Choroid plexus epithelial cell (primary cell): ENCODE measurements at places on chromosomes 12 and 14.
A peak's percentile ranks its signal among the peaks of the same experiment; 100 is the strongest.

GRCh38 chr14:65854215-65854614 lies 441.7 kb downstream of the FUT8 start:
- DNase-seq, result no peak

DNA sequence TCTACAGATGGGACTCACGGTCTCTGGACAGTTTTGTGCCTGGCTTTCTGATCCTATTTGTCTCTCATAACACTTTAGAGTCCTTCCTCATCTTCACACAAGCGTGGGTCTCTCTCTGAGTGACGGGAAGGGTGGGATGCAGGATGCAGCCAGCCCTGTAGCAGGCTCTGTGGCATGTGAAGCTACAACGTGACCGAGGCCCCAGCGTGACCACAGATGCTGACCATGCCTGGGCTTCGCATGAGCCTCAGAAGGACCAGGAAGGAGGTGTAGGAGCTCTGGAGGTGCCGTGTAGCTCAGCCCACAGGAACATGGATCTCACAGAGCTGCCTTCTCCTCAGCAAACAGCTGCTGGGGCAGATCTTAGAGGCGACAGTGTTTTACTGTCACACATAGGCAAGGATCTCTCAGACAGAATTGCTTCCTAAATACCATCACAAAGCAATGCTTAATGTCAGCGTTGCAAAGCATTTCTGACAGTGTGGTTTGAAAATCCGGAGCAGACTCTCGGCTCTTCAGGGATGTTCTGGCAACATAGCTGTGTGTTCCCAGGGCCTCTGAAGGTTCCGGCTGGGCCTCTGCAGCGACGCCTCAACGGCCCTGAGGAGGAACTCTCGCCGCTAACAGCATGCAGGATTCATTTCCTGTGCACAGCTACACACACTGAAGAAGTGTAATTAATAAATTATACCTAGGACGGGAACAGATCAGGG lies 21.9 kb downstream of the ANKLE2 start:
- DNase-seq, result no peak

GRCh38 chr14:26621364-26621763 lies 23.5 kb upstream of the NOVA1 start:
- DNase-seq, result no peak

- DNase-seq, result no peak
Observed at GRCh38 chr14:89486961-89487360, 69.9 kb upstream of the FOXN3 start.

- no peak for DNase-seq
Observed at GRCh38 chr14:104229534-104230055, 91.2 kb downstream of the KIF26A start.

DNA sequence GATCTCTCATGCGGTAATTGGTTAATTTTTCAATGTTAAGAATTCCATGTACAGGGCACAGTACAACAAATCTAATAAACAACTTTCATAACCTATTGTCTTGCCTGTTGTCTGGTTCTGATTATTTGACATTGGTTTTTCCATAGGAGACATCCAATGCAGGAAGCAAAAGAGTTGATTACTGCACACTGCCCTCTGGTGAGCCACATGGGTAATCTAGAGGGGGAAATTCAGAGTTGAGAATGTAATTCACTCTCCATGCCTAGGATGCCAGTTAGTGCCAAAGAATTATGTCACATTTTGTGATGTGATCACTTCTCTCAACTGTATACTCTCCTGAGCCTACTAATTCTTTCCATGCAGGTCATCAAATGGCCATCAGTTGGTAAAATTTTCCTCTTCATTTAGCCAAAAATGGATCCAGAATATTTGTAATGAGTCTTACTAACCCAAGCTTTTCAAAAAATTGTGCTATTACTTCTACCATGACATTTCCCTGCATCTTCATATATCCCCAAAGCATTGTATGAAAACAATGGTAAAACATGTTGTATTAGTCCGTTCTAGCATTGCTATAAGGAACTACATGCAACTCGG lies 17.7 kb upstream of the CCDC91 start:
- peak; percentile 81 for DNase-seq

DNA sequence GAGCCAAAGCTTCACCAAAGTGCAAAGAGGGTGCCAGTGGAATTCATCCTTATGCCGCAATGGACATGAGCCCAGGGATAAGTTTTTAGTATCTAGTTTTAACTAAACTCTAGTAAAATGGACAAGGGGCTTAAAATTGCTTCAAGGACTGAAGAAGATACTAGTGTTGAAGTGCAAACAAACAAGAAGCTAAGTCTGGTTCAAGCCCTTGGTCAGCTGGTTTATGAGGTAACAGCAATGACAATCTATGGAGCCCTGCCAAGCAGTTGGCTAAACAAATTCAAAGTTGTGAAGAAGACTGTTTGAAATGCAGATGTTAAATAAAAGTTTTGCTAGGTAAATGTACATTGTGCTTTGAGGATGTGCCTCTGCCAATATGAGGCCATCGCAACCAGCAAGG lies 209.4 kb downstream of the KTN1 start:
- peak; percentile 83 for DNase-seq

DNA sequence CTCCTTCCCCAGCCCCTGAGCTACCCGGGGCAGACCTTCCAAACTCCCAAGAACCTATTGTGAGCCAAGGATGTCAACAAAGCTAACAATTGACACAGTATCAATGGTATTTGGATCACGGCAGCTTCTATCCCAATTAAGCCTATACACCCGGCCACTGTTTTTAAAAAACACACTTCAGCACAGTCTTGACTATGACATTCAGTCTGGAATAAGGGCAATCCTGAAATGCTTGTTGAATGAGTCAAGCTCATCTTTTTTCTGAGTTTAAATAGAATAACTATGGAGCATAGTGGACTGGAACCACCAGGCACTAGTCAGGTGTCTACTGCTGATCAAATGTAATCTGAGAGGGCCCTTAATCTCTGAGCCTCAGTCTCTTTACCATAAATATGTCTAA lies 5.7 kb downstream of the DENND5B start:
- DNase-seq, result peak; percentile 88

DNA sequence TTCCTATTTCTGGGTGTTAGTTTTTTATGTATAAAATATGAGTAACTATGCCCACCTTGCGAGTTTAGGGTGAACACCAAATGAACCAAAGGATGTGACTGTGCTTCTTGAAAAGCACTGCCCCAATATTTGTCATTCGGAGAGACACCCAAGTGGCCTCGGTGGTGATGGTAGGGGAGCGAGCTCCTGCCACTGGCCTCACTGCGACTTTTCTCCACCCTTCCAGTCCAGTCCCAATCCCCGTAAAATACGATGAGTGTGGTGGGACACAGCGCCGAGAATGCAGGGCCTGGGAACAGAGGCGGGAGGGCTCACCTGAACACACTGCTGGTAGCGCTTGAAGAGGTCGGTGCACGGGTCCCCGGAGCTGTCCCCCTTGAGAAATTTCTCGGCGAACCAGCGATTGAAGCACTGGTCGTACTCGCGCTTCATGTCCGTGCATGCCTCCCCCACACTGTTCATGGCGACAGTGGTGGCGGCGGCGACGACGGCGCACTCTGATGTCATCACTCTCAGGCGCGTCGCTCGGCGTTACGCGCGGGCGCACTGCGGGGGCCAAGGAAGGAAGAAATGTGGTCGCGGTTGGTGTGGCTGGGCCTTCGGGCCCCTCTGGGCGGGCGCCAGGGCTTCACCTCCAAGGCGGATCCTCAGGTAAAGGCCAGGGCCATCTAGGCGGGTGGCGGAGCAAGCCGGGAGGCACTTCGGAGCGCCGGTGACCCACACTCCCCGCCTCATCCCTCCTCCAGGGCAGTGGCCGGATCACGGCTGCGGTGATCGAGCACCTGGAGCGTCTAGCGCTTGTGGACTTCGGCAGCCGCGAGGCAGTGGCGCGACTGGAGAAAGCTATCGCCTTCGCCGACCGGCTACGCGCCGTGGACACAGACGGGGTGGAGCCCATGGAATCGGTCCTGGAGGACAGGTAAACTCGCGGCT lies at the start of the genes GATC and TRIAP1:
GATC (plus strand) TSS at position 534 of the 933 bp plus-strand sequence; CDS start at position 571, 37 bp downstream.
TRIAP1 (minus strand) TSS at position 474 of the 933 bp plus-strand sequence; CDS start at position 462, 12 bp downstream.
- peak; percentile 65 for DNase-seq

DNA sequence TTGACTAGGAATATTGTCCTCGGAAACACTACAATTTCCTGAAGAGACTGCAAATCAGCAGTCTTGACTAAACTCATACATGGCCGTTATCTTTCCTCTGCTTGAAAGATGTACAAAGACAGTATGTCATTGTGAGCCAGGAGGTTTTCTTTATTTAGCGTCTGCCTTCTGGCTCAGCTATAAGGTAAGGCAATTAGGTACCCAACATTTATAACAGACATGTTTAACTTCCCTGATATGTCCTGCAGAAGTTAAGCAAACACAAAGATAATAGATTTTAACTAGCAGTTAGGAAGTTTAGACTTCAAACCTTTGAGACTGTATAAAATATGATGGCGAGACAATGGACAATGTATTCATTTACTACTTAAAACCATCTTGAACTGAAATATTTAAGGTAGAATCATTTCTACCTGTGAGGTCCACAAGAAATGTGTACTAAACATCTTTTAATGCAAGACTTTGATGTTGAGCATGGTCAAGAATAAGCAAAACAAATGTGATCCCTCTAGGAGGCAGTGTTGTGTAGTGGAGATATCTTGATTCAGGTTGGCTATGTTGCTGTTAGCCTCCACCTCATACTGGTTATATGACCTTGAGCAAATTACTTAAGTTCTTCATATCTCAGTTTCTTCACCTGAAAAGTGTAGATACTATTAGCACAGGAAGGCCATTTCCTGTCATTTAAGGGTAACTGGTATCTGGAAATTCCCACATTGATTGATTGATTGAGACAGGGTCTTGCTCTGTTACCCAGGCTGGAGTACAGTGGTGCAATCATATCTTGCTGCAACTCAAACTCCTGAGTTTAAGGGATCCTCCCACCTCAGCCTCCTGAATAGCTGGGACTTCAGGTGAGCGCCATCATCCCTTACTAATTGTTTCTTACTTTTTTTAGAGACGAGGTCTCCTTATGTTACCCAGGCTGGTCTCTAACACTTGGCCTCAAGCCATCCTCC lies 96.3 kb upstream of the EEA1 start:
- DNase-seq, result peak; percentile 92

DNA sequence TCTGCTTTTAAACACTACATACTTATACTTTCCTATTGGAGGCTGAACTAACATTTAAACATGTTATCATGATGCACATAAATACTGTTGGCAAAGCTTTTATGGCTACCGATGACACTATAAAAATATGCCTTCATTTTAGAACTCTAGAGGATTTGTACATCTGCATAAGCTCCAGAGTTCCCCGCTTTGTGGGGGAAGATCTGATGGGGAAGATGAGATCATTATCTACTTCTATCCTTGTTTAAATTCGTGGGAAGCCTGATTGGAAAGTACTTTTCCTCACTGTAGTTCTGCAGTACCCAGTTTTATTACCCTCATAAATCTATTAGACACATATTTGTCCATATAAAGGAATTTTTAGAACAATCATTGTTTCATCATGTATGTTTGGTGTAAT lies 299.6 kb upstream of the ATP2B1 start:
- no peak for DNase-seq

GRCh38 chr12:30482650-30483049 lies 213.0 kb downstream of the IPO8 start:
- DNase-seq, result no peak

DNA sequence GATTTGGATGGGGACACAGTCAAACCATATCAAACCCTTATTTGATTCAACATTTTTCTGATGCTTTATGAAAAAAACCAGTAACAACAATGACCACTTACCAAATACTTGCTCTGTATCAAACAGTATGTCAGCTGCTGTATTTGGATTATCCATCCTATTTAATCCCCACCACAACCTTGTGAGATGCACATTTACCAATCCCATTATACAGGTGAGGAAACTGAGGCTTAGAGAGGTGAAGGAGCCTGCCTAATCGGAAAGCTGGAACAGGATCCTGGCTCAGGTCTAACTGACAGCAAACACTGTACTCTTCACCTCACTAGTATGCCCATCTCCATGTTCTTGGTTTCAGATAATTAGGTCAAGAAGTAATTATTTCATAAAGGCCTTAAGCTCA lies 13.8 kb downstream of the CHST11 start:
- DNase-seq, result no peak

GRCh38 chr14:49986343-49987014 lies 93.6 kb downstream of the ARF6 start:
- DNase-seq, result peak; percentile 67

DNA sequence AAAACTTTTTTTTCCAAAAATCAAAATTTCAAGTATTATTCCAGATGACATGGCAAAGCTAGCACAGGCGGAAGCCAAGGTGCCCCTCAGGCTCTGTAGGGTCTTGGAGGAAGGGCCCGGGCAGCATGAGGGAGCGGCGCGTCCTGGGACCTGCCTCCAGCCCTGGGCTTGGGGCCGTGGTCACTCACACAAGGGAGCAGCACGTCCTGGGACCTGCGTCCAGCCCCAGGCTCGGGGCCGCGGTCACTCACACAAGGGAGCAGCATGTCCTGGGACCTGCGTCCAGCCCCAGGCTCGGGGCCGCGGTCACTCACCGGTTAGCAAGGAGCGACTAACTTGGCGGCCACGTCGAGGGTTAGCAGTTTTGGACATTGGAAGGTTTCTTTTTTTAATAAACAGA lies 11.9 kb upstream of the GOLGA3 start:
- no peak for DNase-seq

DNA sequence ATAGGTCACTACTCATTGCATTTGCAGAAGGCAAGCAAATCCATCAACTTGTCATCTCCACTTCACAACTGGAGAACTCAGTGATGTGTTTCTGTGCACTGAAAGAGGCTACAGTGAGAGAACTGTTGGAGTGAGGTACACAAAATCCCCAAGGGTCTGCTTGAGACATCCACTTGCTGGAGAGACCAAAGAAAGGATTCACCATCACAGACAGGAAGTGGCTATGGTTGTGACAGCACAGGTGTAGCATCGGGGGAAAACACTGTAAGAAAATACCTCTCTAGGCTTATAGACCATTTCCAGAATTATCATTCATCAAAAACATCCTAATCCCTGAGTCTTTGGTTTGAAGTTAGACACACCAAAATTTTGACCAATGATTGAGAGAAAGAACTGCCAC lies 201.3 kb upstream of the OR4E1 start:
- no peak for DNase-seq

GRCh38 chr14:75429562-75429961 lies 1.7 kb downstream of the JDP2 start:
- DNase-seq, result no peak

GRCh38 chr14:26304056-26304455 lies 293.8 kb downstream of the NOVA1 start:
- no peak for DNase-seq

- DNase-seq, result no peak
Observed at GRCh38 chr12:41433460-41433859, 245.3 kb downstream of the PDZRN4 start.

DNA sequence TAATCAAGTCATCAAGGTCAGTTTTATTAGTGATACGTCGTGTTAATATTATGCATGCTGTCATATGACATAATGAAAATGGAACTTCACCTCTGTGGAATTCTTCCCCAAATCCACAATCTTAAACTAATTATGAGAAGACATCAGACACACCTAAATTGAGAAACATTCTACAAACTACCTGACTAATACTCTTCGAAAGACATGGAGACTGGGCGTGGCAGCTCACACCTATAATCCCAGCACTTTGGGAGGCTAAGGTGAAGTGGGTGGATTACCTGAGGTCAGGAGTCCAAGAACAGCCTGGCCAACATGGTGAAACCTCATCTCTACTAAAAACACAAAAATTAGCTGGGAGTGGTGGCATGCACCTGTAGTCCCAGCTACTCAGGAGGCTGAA lies 33.3 kb upstream of the KRAS start:
- no peak for DNase-seq

- DNase-seq, result no peak
Observed at GRCh38 chr12:47120736-47121135, 41.0 kb upstream of the AMIGO2 start.

GRCh38 chr12:74598819-74599218 lies 61.2 kb downstream of the ATXN7L3B start:
- DNase-seq, result no peak
